ENCODE measurements at places on chromosomes 3 and 15. TPM values are rescaled to one million over a fixed set of nuclear protein-coding genes. Genes with fewer than 3 reads are reported as not detected.

- no peak for DNase-seq
Measured at GRCh38 chr3:160393346-160394008, 5.5 kb downstream of the IFT80 start.

Gene C3orf52
- total RNA-seq: 1.1 TPM

Gene CPLX3
- 25.8 TPM for total RNA-seq

Gene ASB14
- total RNA-seq: 1.8 TPM

DNA sequence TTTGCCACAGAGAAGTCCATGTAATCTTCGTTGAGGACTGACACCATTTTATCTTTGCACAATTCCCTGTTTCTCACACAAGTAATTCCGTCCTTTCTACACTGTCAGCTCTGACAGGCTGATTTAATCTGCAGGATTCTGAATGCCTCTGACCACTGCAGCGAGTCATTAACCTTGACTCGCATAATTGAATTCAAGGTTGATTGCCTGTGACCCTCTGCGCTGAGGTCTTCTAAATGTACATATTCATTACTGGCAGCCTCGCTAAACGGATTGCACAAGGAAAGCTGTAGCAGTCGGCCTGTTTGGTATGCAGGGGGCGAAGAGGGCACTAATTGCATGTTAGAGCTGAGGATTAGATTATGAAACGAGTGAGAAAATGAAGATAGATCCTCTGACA, 147.8 kb downstream of the SHOX2 start:
- no peak for DNase-seq

- DNase-seq: no peak
Measured at GRCh38 chr15:78626381-78626995, 5.7 kb upstream of the CHRNA3 start.

Gene RBP2
- not detected for total RNA-seq

Gene CHRNA5
- 2.0 TPM for total RNA-seq

Gene GPR62
- total RNA-seq: 1.5 TPM

- DNase-seq: no peak
Measured at GRCh38 chr3:156383441-156384025, 171.4 kb downstream of the SSR3 start.

DNA sequence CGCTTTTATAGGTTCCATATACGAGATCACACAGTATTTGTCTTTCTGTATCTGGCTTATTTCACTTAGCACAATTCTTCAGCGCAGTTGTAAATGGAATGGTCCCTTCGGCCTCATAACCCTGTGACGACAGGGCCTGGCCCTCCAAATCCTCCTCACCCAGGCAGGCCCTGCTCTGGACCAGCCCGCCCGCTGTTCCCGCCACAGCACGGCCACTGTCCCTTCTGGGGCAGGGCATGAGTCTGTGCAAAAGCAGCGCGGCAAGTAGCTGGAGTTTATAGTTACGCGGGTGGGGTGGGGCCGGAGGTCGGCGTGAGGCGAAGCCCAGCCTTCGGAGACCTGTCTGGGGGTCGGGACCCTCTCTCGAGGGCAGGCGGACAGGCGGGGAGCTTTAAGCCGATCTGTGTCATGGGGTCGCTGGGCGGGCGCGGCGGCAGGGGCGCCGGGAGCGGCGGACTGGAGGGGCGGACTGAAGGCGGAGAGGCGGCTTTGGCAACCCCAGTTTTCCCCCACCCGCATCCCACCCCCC, 543 bp downstream of the ARPIN start:
- peak; percentile 79 for DNase-seq

- no peak for DNase-seq
Measured at GRCh38 chr3:173249457-173249856, 108.4 kb upstream of the SPATA16 start.

GRCh38 chr3:116341899-116342298, 103.4 kb downstream of the LSAMP start:
- no peak for DNase-seq

GRCh38 chr15:47721676-47722075, 4.4 kb downstream of the SEMA6D start:
- DNase-seq: no peak

Gene TNFAIP8L3
- total RNA-seq: 5.9 TPM

Gene STXBP5L
- 0.14 TPM for total RNA-seq

Gene SCAANT1
- total RNA-seq: not detected

DNA sequence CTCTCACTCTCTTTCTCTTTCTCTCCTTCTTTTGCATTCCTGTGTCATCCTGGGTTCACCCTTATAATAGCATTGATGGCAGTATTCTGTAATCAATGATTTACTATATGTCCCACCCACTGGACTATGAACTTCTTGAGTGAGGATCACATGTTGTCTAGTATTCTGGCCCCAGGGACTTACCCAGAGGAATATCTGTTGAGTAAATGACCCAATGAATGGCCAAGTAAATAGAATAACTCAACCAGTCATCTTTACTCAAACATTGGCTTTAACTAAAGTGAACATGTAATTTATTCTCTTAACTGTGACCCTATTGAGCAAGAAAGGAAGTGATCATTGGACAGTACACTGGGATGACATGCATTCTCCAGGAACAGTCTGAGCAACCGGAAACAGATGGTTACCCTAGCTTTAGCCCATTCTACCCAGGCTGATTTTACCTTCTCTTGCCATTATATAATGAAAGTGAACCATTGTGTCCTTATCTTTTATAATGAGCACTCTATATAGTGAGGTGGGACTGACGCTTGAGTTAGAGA, 94.5 kb upstream of the SOX14 start:
- no peak for DNase-seq

DNA sequence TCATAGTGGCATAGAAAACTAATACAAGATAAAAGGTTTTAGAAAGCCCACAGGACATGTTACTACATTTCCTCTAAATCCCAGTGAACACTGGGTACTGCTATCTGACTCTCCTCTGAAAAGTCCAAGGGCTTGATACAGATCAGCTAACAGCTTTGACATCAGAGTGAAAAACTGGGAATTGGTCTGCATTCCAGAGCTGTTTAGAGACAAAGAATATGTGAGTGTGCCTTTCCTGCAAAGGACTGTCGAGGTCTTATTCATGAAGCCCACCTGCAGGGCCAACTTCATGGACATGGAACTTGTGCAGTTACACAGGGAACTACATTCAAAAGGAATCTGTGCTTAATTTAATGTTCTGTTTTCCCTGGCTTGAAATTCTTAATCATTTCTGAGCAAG, 5.2 kb upstream of the TMCO5A start:
- no peak for DNase-seq

Gene TRIM71
- not detected for total RNA-seq

DNA sequence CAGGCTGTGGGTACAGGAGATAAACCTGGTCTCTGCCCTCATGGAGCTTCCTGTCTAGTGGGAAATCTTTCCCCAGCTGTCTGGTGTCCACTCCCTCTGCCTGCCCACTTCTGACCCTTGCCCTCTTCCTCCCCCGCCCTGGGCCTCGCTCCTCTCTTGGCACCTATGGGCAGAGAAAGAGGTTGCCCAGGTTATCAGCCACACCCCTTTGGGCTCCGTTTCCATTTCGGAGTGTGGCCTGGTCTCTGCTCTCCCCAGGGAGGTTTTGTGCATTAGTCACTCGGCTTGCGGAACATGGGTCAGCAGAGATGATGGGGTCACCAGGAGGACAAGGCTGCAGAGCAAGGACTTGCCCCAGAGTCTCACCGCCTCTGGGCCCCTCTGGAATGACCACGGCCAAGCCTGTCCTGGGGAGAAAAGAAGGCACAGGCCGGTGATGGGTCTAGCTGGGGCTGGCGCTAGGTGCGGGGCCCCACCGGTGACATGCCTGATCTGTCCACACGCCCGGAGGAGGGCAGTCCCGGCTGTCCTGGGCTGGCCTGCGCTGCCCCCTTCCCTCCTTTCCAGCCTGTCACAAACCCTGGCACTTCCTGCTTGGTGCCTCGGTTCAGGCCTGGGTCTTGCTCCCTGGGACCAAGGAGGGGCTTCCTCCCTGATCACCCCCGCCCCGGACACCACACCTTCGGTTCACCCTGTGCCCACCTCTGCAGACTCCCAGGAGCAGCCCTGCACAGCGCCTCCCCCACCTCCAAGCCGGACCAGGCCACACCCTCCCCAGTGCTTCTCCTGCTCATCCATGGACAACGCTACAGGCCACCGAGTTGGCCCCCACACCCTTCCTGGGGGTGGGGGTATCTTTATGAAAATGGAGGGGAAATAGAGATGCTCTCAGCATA, 35.6 kb upstream of the MUC4 start:
- DNase-seq: no peak

DNA sequence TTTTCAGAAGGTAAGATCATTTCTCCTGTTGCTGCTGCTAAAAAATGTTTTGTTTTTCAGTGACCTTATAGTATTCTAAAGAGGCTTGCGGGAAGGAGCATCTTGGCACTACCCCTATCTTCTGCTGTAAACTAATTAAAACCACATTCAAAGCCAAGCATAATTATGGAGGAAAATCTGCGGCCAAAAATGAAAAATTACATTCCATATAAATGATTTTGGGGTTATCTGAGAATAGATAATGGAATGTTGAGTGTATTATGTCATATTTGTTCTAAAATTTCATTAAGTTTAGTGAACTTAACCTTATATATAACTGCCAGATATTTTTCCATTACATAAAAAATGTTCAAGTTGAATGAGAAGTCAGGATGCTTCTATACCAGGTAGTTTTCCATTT, 170.4 kb upstream of the TMC3 start:
- DNase-seq: no peak

GRCh38 chr15:98369081-98369716, 279.1 kb upstream of the IGF1R start:
- DNase-seq: peak; percentile 30

Gene ITGA11
- 22.0 TPM for total RNA-seq

- no peak for DNase-seq
Measured at GRCh38 chr3:42680806-42681205, 4.5 kb upstream of the KLHL40 start.

DNA sequence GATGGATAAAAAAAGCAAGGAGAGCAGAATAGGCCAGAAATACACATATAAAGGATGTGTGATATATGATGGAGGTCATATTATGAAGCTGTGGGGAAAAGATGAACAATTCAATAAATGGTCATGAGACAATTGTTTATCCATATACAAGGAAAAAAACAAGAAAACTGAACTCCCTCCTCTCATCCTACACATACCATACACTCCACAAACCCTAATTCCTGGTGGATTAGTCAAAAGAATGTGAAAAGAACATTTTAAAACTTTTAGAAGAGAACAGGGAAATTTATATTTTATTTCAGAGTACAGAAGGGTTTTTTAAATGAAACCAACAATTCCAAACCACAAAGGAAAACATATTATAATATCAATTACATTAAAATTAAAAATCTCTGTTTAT, 34.5 kb upstream of the NR2E3 start:
- DNase-seq: no peak

Gene HCLS1
- 19.9 TPM for total RNA-seq

Gene APOD
- total RNA-seq: 40.5 TPM

GRCh38 chr3:72120806-72121778, 336.1 kb upstream of the PROK2 start:
- DNase-seq: no peak

GRCh38 chr15:99228120-99228770, 21.1 kb downstream of the TTC23 start:
- no peak for DNase-seq

DNA sequence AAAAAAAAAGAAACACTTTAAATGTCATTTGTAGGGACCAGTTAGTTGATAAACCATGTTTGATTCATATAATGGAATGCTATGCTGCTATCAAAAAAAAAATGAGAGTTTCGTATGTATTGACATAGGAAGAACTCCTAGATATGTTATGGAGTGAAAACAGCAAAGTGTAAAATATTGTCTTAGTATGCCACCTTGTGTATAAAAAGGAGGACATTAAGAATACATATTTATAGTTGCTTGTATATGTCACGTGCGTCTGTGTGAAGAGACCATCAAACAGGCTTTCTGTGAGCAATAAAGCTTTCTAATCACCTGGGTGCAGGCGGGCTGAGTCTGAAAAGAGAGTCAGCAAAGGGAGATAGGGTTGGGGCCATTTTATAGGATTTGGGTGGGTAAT, 39.5 kb downstream of the KBTBD8 start:
- no peak for DNase-seq

- peak; percentile 86 for DNase-seq
Measured at GRCh38 chr3:32401556-32402081, 10.0 kb downstream of the CMTM7 start.

- DNase-seq: no peak
Measured at GRCh38 chr3:39261726-39262125, 18.1 kb downstream of the CX3CR1 start.

Gene OXTR
- 0.39 TPM for total RNA-seq
